ENCODE measurements at places on chromosomes 4 and X. TPM values are rescaled to one million over a fixed set of nuclear protein-coding genes. Genes with fewer than 3 reads are reported as not detected.

DNA sequence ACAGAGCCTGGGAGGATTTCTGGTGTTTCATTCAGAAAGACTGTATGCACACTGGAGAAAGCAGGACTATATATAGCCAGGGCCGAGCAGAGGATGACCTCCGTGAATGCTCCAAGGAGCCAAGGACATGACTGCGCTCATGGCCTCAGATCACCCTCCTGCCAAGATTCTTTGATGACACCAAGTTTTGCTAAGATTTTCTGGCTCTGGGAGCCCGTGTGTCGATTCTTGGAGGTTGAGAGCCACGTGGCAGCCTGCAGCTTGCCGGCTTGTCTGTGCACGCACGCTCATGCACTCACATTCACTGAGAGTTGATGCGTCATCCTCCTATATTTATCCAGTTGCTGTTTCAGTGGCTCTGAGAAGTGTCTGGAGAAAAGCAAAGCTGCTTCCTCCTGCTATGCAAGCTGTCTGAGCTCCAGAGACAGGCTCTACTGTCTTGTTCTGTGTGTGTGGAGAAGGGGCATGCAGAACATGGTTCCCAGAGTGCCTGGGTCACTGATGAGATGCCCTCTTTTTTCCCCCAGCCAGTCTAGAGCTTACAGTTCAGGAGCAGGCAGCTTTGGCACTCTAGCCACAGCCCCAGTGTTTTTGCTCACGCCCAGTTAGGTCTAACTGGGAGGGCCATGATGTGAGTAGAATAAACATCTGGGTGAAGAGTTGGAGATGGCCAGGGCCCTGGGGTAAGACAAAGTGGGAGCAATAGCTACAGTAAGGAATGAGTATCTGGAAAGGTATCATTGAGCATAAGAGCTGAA, 64.9 kb upstream of the SCOC start:
- DNase-seq: peak; percentile 92

DNA sequence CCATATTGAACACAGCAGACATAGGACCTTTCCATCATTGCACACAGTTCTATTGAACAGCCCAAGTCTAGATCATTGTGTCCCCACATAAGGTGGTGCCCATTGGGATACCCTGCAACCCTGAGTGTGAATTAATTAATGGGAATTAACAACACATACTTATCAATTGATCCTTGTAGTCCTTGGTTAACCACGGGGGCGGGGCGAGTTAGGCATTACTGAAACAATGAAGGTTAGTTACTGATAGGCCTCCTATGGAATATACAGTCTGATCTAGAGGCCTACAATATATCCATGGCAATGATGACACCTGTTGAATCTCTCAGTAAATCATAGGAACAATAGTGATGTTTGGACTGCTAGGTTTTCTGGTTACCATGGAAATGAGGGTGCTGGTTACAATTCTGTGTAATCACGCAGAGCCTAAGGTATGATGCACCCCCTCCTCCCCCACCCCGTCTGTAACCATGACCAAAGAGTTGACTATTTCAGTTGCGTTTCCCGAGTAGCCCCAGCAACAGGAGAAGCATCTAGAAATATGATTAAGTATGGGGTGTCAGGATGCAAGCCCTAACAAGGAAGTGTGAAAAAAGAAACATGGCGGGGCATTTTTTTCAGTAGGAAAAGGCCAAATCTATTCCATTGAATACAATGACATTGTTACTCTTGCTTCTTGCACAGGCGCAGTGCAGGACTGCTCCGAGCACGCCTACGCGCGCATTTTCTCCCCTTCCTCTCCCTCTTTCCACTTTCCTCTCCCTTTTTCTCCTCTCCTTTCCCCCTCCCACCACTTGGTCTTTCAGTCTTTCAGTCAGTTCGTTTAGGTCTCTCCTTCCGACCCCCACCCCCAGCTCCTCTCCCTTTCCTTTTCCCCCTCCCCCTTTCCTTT, 677 bp upstream of the NONO start:
- DNase-seq: peak; percentile 47

BBS12 gene
- 2.6 TPM for polyA plus RNA-seq

DNA sequence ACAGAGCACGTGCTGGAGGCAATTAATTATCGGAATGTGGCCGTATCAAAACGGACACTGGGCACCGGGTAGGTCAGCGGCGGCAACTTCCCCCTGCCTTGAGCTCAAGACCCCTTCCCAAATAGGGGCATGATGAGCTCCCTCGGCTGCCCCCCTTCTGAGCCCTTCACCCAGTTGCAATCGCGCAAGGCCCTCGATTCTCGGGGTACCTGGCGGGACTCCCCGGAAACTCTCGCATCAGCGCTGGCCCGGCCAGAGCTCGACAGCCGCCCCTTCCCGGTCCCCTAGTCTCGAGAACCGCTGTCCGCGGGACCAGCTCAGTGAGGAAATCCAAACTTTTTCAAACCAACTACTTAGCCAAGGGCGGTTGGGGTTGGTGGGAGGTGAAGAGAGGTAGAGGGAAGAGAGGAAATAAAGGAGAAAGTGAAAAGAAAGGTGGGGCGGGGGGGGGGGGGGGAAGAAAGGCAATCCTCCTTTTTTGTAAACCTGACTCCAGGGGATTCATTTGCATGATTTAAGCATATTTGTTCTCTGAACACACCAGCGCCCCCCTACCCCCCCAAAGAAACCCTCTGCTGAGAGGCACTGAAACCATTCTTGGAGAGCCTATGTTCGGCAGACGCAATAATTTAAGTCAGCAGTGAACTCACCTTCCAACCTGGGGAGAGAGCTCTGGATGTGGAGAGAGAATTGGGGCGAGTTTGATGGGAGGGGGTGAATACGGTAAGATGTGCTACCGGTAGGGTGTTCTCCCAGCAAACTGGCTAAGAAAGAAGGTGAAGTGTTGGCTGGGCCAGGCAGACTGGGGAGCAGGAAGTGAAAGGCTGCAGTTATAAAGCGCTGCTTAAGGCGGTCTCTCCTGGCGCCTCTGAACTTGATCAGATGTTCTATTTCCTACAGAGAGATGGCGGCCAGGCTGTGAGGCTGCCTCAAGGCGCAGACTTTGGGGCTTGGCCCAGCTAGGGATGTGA, 2.0 kb upstream of the ZIC3 start:
- no peak for DNase-seq

GRCh38 chr4:153676984-153677383, 7.1 kb upstream of the TLR2 start:
- DNase-seq: peak; percentile 97

DNA sequence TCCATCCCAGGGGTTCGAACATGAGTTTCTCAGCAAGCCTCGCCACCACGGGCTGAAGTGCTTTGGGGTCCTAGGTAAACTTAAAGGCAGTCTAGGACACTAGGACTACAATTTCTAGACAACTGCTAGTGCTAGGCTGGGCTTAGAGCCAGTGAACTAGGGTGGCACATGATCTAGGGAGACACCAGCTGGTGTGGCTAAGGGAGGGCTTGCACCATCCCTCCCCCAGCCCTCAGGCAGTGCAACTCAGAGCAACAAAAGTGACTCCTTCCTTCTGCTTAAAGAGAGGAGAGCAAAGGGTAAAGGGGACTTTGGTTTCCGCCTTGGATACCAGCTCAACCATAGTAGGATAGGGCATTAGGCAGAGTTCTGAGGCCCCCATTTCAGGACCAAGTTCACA, 162.5 kb upstream of the AFF2 start:
- DNase-seq: no peak

- DNase-seq: no peak
Observed at GRCh38 chr4:189822326-189822725, 118.3 kb upstream of the FRG1 start.

DNA sequence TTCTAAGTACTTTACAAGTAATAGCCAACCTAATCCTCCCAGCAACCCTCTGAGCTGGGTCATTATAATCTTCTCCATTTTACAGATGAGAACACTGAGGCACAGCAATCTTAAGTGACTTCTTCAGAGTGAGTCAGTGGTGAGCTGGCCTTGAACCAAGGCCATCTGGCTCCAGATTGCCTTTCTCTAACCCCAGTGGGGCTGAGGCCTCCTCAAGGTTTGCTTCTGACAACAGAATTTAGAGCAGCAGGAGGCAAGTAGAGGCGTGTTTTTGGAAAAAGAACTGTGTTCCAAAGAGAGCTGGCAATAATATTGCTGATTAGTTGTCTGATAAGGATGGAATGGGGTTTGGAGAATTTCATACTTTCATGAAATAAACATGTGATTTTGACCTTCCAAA, 41.2 kb downstream of the PIR start:
- peak; percentile 65 for DNase-seq

ODAM gene
- polyA plus RNA-seq: not detected

CABS1 gene
- not detected for polyA plus RNA-seq

DNA sequence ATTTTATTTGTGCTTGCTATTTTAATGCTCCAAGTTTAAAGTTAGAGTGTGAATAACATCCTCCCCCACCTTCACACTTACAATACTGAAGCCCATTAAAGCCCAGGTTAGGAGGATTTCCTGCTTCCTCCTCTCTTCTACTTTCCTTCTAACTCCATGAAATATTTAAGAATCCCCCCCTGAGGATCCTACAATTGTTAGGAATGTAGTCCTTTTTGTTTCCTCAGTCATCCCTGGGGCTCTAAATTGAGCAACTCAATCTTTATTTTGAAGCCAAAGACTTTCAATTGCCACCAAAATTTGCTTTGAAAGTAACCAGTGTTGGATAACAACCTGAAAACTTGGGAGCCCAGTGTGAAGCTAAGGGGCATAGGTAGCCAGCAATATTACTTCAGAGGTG, 276.9 kb downstream of the FAM47A start:
- DNase-seq: no peak

MAGEA9B gene
- not detected for polyA plus RNA-seq

All from mammary epithelial cell (primary cell).